ENCODE measurements at places on chromosomes 12 and 14. TPM values are rescaled to one million over a fixed set of nuclear protein-coding genes. Genes with fewer than 3 reads are reported as not detected.

MLXIP gene
- total RNA-seq, result 89.7 TPM

DNA sequence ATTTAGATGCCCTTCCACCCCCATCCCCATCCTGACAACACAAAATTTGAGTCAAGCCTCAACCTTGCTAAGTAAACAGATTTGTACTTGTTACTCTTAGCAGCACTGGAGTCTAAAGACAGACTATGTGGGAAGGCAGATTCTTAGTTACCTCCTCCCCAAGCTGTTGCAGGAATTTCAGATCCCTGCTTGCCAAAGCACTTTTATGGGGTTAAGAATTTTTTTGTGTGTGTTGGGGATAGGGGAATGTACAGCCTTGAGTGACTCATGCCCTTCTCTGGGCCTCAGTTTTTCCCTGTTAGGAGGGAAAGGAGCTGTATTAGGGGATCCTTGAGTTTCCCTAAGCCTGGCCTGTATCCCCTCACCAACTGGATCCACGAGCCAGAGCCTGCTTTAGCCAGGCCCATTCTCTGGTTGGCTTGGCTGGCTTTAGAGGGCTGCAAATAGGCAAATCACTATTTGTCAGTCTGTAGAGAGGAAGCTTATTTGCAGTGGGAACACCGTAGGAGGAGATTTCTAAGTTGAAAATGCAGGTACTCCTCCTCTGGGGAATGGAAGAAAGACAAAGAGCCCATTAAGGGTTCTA lies 27.7 kb upstream of the RNU6-8 start:
- DNase-seq, result no peak

- no peak for DNase-seq
Measured at GRCh38 chr14:103052407-103052806, 4.9 kb downstream of the CDC42BPB start.

DNA sequence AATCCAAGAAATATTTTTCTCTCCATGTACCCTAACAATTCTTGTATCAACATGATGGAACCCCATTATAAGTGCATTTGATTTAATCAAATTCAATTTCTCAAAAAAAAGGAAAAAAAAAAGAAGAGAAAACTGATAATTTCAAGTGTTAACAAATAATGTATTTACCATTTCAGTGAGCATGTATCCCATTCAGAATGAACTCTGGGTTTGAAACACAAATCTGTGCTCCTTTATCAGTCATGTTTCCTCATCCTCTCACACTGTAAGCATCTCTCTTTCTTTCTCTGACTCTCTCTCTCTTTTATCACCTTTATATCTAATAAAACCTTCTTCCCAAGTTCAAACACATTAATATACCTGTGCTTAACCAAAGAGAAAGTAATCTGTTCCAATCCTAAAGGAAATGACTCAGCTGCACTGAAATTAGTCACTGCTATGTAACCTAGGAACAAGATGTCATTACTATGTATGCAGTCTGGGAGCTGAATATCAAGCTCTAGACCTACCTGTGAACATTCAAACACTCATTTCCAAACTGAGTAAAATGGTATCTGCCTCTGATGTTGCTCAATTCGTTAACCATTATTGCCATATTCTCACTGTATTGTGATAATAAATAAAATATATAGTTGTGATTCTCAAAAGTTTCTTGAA lies 135.0 kb upstream of the LRIG3 start:
- no peak for DNase-seq

DNA sequence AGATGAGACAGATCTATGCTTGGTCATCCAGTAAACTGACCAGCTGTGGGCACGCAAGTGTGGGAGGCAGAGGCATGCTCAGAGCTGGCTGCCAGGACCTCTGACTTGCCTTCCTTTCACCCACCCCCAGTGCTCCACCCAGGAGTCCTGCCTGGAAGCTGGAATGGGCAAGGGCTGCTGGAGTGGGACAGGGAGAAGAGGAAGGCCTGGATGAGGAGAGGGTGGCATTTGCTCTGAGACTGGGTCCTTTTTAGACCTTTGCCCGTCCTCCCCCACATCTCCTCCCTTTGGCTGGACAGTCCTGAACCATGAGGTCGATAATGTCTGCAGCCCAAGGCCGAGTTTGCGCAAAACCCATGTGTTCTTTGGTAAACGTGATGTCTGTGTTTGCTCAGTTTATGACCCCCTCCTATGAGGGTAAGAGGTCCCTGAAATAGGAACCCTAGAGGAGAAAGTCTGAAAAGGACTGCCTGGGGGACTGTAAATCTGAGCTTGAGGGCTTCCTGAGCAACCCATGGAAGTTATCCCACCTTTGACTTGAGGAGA lies 3.8 kb upstream of the INHBE start:
- no peak for DNase-seq

- no peak for DNase-seq
Measured at GRCh38 chr14:77097006-77097699, 905 bp upstream of the CIPC start.

All from mucosa of gallbladder (tissue), 1 donor.